ENCODE measurements at places on chromosomes 6 and 20.

GRCh38 chr6:72622094-72622940 lies 453 bp downstream of the KCNQ5 start:
- no peak for DNase-seq

DNA sequence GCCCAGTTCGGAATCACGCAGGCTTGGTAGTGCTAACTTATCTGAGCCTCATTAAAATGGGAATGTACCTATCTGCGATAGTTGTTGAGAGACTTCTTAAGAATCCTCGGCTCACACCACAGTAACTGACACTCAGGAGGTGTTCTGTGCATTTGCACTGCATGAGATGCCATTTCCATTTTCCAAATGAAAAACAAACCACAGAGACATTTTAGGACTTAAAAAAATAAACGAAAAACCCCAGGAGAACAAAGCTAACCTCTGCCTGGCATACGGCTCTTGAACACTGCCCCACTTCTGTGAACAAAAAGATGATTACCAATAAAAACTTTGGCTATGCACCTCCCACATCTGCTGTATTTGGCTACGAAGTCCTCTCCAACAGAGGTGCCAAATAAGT lies 37.6 kb downstream of the BEND3 start:
- no peak for DNase-seq

DNA sequence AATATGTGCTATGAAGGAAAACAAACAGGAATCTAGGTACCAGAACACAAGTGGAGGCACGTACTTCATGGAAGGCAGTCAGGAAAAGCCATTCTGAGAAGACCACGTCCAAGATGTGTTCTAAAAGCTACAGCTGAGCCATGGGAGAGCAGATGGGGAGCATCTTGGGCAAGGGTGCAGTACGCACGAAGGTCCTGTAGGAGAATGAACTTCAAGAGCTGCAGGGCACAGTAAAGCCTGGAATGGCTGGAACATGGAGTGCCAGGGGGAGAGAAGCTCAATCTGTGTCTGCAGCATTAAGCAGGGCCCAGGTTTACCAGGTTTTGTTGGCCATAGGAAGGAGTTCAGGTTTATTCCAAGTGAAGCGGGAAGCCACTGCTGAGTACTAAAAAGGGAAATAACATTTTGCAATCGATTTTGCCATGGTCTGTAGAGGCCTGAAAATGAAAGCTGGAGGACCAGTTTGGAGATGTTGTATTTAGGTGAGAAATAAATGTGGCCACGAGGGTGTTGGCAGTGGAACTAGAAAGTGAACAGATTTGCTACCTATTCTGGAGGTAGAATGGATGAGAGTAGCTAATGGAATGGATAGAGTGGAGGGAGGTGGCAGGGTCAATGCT lies 29.9 kb downstream of the ADTRP start:
- DNase-seq = no peak

- no peak for DNase-seq
These were observed 24.9 kb upstream of the PLN start for GRCh38 chr6:118523216-118523615.

GRCh38 chr6:220721-221475 lies 71.4 kb upstream of the DUSP22 start:
- no peak for DNase-seq

GRCh38 chr6:56381801-56382251 lies 134.4 kb upstream of the COL21A1 start:
- DNase-seq = no peak

GRCh38 chr20:9408422-9409300 lies 105.7 kb upstream of the LAMP5 start:
- peak; percentile 78 for DNase-seq

GRCh38 chr6:138659998-138660397 lies 113.6 kb upstream of the CCDC28A start:
- no peak for DNase-seq

- no peak for DNase-seq
These were observed 56.5 kb upstream of the HDGFL1 start for GRCh38 chr6:22512686-22513427.

GRCh38 chr6:156599978-156600590 lies 177.1 kb upstream of the ARID1B start:
- DNase-seq = no peak

- DNase-seq = no peak
These were observed 347.0 kb downstream of the CDH4 start for GRCh38 chr20:61599061-61599531.

DNA sequence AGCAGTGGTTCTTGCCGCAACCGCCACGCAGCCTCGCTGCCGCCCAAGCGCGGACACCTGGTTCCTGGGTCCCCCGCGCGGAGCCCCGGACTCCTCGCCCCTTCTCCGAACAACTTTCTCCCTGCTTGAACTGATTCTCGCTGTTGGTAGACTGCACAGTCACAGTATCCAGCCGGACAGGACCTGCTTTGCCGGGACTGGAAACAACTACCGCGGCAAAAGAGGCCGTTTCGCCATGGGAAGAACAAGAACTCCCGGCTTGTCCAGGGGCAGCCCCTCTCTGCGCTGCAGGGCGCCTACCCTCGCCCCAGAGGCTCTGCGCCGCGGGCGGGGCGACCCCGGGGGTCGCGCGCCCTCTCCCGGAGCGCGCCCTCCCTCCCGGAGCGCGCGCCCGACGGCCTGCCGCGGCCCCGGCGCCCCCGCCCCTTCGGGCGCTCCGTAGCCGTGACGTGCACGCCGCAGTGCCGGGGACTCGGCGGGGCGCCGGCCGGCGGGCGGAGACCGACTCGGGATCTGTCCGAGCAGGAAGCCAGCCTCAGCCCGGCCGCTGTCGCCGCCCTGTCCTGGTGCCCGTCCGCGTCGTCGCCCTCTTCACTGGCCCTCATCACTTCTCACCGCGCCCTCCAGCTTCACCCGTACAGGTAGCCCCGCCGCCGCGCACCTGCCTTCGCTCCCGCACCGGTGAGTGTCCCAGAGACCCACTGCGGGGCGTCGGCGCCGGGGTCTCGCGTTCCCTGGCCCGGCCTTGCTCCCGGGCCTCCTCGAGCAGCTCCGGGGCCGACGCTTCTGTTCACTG lies at the start of gene MYO6:
MYO6 (plus strand) TSS at position 497 of the 796 bp plus-strand sequence. CDS start 68,309 bp downstream, outside the sequence.
- no peak for DNase-seq

DNA sequence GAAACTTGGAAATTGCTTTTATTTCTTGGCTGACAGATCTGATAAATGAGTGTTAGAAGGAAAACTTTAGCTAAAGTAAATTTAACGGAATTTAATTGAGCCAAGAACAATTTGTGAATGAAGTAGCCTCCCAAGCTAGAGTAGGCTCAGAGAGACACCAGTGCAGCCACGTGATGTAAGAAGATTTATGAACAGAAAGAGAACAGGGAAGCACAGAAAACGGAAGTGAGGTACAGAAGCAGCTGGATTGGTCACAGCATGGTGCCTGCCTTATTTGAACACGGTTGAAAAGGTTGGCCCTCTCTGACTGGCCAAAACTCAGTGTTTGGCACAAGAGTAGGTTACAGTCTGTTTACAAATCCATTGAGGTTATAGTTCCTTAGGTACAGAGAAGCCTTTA lies 29.5 kb upstream of the IFNGR1 start:
- DNase-seq = no peak

DNA sequence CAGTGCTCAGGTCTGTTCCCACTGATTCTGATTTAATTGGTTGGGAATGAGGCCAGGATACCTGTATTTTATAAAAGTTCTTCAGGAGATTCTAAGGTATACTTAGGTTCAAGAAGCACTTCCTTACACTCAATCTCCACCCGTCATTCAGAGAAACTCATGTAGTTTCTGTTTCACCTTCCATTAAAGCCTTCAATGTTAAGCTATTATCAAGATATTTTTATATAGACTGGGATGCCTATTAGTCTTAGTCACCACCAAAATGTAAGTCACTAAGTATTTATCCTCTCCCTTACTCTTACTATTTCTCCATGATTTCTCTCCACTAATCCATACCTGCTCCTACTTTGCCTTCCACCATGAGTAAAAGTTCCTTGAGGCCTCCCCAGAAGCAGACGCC lies 38.1 kb upstream of the GCLC start:
- no peak for DNase-seq

GRCh38 chr20:40019510-40019909 lies 669.5 kb downstream of the MAFB start:
- no peak for DNase-seq

GRCh38 chr6:106981926-106982325 lies 7.4 kb upstream of the CD24 start:
- no peak for DNase-seq

GRCh38 chr6:43296780-43297497 lies 1.1 kb upstream of the SLC22A7 start:
- DNase-seq = no peak

GRCh38 chr6:111503194-111503593 lies 20.2 kb upstream of the REV3L start:
- DNase-seq = no peak

Data from cerebellar nuclear complex (tissue), 1 donor.